ENCODE measurements at places on chromosomes 5 and 9.
A peak's percentile ranks its signal among the peaks of the same experiment; 100 is the strongest.

DNA sequence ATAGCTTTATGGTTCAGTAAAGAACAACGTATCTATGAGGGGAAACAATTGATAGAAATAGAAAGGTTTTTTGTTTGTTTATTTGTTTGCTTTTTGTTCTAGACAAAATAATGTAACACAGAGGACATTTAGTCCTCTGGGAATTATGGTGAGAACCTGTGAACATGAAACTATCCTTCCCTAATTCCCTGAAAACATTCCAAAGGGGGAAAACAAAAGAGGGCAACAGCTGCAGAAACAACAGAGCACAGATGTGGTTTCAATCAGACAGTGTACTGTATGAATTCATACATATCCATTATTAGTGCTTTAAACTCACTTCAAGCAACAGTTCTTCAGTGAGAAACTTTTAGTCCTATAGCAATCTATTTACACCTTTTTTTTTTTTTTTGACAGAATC lies 1489.8 kb upstream of the C9orf72 start:
- no peak for DNase-seq

GRCh38 chr5:96863114-96863513 lies 13.2 kb upstream of the ERAP2 start:
- DNase-seq: no peak

- no peak for DNase-seq
Measured at GRCh38 chr9:13758936-13759335, 479.4 kb upstream of the MPDZ start.

- DNase-seq: no peak
Measured at GRCh38 chr9:110578575-110579033, 937 bp downstream of the SVEP1 start.

DNA sequence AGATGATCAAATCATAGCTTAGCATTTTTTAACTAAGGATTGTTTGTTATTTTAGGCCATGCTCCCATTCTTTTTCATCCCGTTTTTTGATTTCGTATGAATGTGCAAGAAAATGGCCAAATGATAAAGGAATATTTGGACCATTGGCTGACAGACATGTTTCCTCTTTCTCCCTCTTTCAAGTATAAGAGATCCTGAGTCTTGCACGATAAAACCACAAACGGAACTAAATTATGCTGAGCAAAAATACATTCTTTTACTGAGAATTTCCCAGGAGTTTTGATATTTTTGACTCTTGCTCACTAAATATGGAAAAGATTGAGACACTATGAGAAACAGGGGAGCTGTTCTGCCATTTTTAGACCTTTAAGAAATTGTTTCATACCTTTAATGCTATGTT lies 90.4 kb upstream of the KLF9 start:
- DNase-seq: no peak

- no peak for DNase-seq
Measured at GRCh38 chr5:60763061-60763460, 63.1 kb upstream of the DEPDC1B start.

- DNase-seq: no peak
Measured at GRCh38 chr5:170587808-170588207, 84.0 kb downstream of the KCNIP1 start.

- no peak for DNase-seq
Measured at GRCh38 chr9:98808411-98808815, 943 bp downstream of the GALNT12 start.

- peak; percentile 39 for DNase-seq
Measured at GRCh38 chr9:72038890-72039410, 21.5 kb downstream of the C9orf57 start.

GRCh38 chr9:115615000-115615401 lies 497.0 kb upstream of the TNC start:
- DNase-seq: no peak

DNA sequence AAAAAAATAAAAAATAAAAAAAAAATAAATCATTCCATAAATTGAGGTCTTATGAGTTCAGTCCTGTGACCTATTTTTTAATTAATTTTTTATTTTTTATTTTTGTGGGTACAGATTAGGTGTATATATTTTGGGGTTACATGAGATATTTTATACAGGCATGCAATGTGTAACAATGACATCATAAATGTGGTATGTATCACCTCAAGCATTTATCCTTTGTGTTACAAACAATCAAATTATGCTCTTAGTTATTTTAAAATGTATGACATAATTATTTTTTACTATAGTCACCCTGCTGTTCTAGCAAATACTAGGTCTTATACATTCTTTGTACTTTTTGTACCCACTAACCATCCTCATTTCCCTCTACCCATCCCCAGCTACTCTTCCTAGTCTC lies 537.9 kb downstream of the HINT1 start:
- no peak for DNase-seq

- DNase-seq: no peak
Measured at GRCh38 chr5:94847019-94847418, 228.6 kb downstream of the SLF1 start.

DNA sequence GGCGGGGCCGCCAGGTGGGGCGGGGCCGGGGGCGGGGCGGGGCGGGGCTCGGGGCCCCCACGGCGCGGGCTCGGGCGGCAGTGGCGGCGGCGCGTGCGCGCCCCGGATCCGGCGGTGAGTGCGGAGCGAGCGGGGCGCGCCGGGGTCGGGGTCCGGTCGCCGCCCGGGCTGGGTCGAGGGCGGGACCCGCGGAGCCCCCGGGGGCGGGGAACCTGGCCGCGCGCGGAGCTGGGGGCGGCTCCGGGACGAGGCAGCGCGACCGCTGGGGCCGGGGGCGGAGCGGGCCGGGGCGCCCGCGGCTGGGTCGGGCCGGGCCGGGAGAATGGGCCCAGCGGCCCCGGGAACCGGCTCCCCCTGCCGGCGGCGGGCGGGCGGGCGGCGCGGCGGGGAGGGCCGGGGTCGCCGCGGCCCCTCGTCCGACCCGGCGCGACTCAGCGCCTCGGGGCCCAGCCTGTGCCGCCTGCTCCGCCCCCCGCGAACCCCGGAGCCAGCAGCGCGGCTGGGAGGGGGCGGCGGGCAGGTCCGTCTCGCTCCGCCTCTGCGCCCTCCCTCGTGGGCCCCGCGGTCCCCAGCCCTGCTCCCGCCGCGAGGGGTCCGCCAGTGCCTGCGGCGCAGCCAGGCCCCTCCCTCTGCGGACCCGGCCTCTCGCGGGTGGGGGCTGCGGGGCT lies 3.1 kb downstream of the EGFL7 start:
- no peak for DNase-seq

- no peak for DNase-seq
Measured at GRCh38 chr9:94082956-94083355, 1.3 kb upstream of the PTPDC1 start.

DNA sequence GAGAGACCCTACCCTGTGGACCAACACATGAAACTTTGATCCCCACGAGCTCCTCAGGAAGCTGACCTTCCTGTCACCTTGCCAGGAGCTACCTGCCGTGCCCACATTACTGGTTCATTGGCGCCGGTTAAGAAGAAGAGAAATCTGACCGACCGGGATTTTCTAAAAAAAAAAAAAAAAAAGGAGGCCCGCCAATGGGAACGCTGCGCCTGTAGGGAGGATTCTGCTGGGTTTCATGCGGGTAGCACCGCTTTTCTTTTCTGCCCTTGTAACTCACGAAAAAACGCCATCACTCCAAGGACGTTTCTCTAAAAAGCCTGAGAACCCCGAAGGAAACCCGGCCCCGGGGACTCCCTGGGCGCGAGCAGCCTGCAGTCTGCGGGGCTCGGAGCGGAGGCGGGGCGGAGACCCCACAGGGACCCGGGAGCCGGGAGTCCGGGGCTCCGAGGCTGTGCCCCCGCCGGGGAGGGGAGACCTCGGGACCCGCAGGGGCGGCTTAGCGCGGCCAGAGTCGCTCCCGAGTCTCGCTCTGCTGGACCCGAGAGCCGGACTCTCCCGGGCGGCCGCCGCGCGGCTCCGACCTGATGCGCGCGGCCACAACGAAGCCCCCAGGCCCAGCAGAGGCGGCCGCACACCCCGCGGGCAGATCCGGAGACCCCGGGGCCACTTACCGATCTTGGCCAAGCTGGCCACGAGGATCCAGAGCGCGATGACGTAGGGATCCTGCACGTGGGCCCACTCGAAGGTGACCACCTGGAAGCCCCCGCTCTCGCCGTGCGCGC lies 617 bp downstream of the SLC9A3 start:
- no peak for DNase-seq

GRCh38 chr5:108797396-108797795 lies 49.7 kb downstream of the FER start:
- no peak for DNase-seq

- DNase-seq: no peak
Measured at GRCh38 chr9:2645569-2645968, 24.0 kb downstream of the VLDLR start.

GRCh38 chr9:7977586-7977985 lies 178.0 kb upstream of the DMAC1 start:
- no peak for DNase-seq

- no peak for DNase-seq
Measured at GRCh38 chr5:98458726-98459125, 314.7 kb upstream of the RGMB start.

DNA sequence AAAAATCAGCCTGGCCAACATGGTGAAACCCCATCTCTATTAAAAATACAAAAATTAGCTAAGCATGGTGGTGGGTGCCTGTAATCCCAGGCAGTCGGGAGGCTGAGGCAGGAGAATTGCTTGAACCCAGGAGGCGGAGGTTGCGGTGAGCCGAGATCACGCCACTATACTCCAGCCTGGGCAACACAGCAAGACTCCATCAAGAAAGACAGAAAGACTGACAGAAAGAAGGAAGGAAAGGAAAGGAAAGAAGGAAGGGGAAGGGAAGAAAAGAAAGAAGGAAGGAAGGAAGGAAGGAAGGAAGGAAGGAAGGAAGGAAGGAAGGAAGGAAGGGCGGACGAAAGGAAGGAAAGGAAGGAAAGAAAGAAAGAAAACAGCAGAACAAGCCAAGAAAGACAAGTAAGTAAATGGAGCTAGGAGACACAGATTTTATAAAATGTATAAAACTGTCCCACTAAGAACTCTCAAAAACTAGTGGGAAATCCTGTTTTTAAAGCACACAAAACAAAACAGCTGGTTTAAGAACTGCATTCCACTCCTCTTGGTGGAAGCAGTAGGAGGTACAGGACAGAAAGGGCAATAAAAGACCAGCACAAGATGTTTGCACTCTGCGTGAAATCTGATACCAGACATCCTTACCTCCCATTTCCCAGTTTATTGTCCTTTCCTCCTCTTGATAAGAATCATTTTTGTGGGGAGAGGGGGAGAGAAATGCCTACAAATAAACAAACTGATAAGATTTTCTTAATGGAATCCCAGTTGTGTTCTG lies 46.7 kb downstream of the MYO10 start:
- no peak for DNase-seq

DNA sequence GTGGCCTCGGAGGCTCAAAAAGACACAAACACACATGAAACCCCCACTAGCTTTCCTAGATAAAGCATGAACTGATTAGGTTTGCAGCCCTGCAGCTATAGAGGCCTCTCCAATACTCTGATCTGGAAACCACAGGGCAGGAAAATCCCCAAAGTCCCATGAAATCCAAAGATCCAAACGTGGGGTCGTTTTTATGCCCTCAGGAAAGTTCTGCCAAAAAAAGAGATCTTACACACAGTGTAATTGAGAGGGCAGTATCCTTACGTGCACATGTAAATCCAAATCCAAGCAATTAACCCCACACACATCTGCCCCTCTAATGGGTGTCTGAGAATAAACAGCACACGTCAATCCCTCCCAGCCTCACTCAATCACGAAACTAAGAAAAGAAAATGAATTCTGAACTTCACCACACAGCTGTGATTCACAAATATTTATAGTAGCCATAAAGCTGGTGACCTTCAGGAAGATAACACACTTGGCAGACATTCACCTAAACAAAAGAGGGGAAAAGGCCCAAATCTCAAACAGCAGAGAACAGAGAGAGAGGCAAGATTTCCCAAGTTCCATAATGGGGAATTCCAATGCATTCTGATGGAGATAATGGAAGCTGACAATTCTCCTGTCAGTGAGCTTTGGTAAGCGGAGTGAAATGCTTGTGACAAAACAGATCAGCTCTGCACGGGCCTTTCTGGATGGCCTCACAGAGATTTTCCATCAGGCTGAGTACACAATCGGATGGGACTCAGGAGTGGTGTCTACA lies 114.2 kb downstream of the SEMA5A start:
- peak; percentile 67 for DNase-seq

DNA sequence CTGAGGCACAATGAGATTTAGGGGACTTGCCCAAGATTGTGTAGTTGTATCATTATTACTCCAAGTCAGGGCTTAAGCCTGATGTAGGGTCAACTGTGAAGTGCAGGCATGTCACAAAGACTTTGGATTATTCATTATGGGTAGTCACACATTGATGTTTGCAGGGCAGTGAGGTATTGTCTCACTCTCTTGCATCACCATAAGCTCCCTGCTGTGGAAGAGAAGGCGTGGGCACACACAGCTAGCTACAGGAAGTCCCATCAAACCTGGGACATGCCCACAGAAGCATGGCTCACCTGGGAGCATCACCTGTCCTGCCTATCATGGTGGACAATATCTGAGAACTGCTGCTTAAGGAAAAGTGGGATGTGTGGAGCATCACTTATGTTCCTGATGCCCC lies 42.1 kb downstream of the TMOD1 start:
- no peak for DNase-seq

- no peak for DNase-seq
Measured at GRCh38 chr5:110865400-110866094, 126.7 kb downstream of the SLC25A46 start.

DNA sequence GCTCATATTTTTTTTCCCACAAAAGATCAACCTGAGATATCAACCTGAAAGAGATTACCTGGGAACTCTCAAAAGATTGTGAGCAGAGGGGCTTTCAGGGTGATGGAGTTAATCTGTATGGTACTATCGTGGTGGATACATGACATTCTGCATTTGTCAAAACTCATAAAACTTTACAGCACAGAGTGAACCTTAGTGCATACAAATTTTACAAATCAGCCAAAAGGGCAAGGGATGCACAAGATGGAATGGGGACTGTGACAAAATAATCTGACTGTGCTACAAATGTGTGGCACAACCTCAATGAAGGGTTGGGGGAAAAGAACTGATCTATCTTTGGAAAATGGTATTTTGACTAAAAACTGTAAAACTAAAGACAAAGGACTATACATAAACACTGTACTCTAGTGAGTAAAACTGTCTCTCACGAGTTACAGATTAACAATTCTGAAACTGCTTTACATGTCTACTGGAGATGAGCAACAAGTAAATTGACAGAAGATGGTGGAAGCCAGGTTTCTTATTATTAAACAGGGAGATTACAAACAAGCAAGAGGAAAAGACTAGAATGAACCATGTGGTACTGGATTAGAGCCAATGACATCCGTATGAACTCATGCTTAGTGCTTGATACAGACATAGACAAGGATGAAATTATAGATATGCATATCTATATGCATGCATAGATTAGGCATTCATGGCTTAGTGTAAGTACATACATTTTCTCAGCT lies 24.8 kb upstream of the RLN1 start:
- DNase-seq: no peak
